ENCODE measurements at places on chromosomes 16 and 17. TPM values are rescaled to one million over a fixed set of nuclear protein-coding genes. Genes with fewer than 3 reads are reported as not detected.

GRCh38 chr17:80358131-80358530 lies 56.8 kb upstream of the ENDOV start:
- DNase-seq, result no peak

DNA sequence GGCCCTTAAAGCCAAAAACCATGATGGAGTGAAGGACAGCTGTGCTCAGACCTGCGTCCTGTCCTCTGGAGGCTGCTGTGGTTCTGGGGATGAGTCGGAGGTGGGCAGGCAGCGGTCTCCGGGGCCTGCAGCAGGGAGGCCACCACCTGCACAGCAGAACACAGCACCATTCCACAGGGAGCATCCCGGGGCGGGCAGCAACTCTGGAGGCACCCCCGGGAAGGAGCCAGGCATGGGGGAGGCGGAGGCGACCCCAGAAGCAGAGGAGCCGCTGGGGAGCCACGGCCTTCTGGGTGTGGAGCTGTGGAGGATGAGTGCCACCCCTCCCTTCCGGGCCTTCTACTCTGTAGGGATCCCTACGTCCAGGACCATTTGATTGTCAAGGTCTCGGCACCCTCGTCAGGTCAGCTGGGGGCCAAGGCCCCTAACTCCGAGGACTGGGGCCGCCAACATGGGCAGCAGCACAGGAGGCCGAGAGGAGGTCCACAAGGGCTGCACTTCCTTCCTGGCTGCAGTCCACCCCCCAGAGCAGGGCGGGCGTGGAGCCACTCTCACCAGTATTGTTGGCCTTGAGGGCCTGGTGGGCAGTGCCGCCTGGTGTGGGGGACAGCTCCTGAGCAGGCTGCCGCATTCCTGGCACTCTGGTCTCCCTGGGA lies 23.8 kb downstream of the CEP131 start:
- DNase-seq, result no peak

- DNase-seq, result no peak
These were observed 10.0 kb downstream of the ADGRG1 start for GRCh38 chr16:57638381-57638780.

Gene HNF1B
- total RNA-seq, result 0.10 TPM

DNA sequence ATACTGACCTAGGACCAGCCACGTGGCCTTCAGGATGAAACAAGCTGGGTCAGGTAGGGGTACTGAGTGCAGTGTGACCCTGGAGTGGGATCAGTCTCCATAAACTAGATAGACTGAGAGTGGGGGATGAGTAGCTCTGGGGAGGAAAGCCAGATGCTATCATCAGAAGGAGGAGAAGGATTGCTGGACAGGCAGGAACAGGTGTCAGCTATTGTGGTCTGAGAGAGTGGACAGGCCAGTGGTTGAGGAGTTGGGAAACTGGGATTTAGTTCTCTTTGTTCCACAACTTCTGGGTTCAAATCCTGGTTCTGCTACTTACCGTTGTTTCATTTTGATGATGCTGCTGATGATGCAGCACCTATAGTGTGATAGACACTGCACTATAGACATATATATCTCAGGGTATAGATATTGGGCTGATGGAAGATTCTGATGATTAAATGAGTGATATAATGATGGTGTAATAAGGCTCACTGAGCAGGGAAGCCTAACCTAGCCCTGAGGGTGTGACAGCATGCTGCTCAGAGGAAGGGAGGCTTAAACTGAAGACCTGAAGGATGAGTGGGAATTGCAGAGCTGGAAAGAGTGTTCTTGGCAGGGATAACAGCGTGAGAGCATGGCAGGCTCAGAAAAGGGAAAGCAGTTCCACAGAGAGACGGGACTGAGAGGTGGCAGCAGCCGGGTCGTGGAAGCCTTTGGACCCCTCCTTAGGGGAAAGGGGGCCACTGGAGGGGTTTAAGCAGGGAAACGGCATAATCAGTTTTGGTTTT lies 66.0 kb downstream of the SNX20 start:
- no peak for DNase-seq

All from T-cell (primary cell).